ENCODE measurements at places on chromosomes 5 and 9.
A peak's percentile ranks its signal among the peaks of the same experiment; 100 is the strongest.

DNA sequence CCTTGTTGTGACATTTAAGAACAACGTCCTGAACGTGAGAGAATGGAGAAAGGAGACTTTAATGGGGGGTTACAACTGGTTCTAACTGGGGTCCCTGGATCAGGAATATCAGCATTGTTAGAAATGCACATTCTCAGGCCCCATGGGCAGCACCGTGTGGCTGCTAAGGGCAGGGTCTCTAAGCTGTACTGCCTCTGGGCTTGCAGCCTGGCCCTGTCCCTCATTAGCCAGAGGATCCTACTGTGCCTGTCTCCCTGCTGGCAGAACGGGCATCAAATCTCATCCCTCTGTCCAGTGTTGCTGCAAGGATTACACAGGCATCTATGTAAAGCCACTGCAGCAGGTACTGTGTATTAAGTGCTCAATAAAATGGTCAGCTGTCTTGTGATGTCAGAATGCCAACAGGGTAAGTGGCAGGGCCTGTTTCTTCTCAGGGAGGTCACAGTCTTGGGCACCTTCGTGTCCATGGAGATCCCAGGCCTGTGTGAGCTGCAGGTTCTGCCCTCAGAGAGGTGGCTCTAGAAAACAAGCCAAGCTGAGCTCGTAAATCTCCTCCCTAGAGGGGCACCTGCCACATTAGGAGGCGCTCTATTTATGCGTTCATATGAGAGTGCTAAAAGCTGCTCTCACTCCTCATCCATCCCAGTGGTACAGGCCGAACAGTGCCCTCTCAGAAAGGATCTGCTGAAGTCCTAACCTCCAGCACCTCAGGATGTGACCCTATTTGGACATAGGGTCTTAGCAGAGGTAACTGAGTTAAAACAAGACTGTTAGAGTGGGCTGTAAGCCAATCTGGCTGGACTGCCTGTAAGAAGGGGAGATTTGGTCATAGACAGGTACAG lies 210.5 kb downstream of the GADD45G start:
- DNase-seq = no peak

DNA sequence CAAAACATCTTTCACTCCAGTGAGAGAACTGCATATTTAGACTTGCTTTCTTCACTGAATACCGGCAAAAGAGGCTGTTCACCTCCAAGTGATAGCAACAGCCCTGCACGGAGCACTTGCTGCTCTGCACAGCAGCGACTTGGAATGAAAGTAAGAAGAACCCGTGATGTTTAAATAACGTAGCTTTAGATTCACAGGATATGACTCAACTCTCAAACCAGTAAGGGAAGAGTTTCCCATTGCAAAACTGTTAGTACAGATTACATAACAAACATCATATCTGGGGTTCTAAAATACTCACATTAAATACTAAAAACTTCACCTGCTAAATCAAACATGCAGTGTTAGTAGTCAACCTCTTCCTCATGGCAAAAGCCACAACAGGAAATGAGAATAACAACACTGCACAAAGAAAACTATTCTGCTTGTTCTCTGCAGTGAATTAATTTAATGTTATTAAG lies 203.4 kb downstream of the MCTP1 start:
- DNase-seq = no peak

DNA sequence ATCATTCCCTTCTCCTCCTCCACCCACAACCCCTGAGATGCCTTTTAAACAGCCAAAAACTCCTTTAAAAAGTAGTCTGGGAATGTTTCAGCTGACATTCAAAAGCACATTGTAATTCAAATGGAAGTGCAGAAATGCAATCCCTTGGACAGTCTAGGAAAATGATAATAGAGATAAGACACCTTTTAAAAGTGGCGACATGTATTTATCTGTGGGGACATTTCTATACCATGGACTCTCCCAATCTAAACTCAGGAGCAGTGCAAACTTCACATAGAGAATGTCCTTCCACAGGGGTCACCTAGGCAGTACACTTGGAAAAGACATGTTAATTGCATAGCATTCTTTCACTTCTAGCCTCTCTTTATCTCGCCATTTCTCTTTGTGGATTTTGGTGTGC lies 33.0 kb downstream of the TRIM32 start:
- DNase-seq = no peak

- no peak for DNase-seq
Measured at GRCh38 chr9:74865177-74865576, 22.5 kb downstream of the TRPM6 start.

- DNase-seq = peak; percentile 36
Measured at GRCh38 chr9:27548055-27548741, 18.6 kb upstream of the MOB3B start.

GRCh38 chr5:151952238-151952637 lies 27.6 kb upstream of the GLRA1 start:
- DNase-seq = no peak

DNA sequence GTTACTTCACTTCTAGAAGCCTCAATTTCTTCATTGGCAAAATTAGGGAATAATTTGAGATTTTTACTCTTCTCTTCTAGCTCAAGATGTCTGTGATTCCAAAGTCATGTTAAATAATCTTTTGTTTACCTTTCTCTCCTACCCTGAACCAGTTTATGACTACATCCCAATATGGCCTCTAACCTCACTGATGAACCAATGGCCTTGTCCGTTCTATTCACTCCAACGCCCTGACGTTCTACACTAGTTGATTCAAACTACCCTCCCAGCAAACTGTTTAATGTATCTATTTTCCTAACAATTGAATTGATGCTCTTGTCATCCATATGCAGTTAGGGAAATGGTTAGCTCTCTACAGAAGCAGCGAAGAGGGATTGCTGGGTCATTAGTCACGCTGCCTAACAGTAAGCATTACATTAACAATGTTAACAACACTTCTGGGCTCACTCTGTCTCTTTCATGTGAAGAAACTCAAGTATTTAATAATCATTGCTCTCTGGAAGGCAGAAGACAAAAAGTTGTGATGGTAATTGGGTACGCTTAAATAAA lies 38.0 kb downstream of the RAPGEF1 start:
- DNase-seq = no peak

DNA sequence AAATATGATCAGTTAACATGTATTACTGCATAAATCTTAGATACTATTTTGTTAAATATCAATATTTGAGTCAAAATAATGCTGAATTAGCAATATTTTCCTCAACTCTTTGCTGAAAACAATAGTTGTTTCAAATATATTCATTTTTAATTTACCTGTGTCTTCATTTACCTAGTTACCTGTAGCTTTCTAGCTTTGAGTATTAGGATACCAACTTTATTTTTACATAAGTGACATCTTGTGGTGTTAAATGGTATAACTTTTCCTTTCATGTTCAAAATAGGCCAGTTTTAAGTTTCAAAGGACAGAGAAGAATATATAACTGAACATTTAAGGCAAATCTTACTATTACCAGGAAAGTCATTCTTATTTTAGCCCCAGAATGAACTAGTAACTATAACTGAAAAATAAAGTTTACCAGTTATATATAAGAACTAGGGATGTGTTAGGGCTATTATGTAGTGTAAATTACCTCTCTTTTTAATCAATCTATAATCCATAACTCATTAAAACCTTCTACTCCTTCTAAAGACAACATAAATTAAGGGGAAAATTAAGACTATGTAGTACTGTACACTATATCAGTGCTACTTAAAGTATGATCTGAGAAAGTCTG lies 25.3 kb downstream of the AP3B1 start:
- no peak for DNase-seq

DNA sequence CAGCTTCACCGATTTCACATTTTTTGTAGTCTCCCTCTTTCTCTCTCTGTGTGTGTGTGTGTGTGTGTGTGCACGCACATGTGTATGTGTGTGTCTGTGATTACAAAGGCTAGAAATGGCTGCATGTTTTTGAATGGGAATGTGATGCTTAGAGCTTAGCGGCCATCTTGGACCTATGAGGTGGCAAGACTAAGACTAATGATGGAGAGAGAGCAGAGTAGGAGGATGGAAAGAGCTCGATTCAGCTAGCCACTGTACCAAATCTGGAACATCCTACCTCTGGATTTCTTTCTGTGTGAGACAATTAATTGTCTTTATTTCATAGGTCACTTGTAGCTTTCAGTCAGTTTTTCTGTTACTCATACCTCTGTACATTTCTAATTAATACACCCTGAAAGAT lies 205.1 kb downstream of the PCSK1 start:
- no peak for DNase-seq

GRCh38 chr5:175489693-175490443 lies 11.5 kb downstream of the SFXN1 start:
- DNase-seq = no peak

GRCh38 chr5:151081431-151082281 lies 822 bp upstream of the TNIP1 start:
- DNase-seq = peak; percentile 47

- no peak for DNase-seq
Measured at GRCh38 chr9:33718987-33719386, 76.4 kb upstream of the PRSS3 start.

DNA sequence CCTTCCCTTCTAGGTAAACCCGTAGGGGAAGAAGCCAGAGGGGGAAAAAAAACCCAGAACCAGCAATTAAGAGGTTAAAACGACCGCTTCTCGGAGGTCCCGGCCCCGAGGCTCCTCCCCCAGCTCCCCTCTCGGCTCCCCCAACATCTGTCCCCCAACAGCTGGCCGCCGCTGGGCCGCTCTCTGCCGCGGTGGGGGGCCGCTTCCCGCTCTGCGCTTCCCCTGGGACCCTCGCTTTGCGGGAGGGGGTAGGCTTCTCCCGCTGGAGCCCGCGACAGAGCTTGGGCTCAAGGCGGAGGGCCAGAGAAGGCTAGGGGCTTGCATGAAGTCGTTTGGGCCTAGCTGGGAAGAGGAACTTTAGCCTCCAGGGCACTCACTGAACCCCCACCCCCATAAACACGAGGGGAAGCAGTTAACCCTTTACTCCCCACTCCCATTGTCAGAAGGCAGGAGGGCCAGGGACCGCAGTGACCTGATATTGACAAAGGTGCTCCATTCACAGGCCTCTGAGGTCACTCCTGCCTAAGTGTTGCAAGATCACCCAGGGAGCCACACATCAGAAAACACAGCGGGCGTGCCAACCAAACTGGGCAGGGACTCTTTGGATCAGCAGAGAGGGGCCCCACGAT lies 7.5 kb downstream of the LHX6 start:
- no peak for DNase-seq

DNA sequence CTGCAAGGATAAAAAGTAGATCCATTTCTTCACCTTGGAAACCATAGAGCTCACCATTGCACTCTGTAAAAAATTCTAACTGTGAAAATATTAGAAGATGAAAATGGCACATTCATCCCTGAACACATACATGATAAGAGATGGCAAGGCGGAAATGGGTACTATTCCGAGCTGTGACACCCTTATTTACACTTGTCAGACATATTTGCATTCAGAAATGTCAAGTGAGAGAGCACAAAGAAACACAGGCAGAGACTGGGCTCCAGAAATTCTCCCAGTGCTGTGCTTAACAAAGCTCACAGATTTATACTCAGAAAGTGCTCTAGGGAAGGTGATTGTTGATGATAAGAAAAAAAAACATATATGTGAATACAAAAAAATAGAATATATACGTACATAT lies 170.3 kb upstream of the PUM3 start:
- no peak for DNase-seq

DNA sequence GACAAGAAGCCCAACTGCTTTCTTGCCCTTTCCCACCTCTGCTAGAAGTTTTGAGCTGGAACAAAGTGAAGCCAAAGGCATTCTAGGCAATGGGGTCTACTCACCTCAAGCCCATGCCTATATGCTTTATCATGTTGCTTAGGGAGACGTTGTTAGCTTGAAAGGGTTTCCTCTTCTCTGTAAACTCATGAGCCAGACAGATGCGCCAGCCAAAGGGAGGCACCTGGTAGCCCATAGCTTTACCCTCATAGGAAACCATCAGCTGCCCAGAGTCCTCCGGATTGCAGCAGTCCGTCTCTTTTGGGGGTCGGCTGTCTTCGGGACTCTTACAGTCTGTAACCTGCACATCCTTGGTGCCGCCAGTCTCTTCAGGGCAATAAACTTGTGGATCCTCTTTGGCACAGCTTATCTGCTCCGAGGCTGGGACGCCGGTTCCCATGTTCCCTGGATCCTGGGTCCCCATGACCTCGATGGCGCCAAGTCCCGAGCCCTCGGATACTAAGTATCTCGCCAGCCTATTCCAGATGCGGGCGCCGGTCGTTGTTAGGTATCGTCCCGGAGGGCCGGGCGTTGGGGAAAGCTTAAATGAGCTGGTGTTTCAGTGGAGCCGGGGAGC lies 678 bp downstream of the GBA2 start:
- DNase-seq = no peak

- DNase-seq = no peak
Measured at GRCh38 chr5:51806677-51807076, 423.4 kb downstream of the ISL1 start.

GRCh38 chr5:159886296-159886695 lies 30.0 kb upstream of the ADRA1B start:
- DNase-seq = no peak

DNA sequence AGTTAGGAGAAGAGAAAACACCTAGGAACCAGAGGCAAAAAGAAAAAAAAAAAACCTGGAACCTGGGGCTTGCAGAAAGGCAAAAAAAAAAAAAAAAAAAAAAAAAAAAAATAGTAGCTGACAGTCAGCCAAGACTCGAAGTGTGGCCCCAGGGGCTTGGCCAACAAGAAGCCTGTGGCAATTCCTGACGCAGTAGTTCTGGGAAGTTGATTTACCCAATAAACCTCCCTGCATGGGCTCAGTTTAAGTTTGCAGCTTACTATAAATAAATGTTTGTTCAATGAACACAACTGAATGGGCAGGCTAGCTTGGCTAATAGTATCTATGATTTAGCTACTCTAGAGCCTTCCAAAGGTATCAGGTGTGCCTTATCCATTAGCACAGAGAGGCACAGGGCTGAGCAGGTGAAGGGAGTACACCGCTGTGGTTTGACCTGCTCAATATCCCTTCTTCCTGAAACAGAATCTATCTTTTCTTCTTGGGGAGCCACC lies 21.3 kb upstream of the GLRX start:
- no peak for DNase-seq

GRCh38 chr5:171462136-171462927 lies 42.9 kb downstream of the FGF18 start:
- DNase-seq = no peak

GRCh38 chr9:90854637-90855175 lies 53.1 kb downstream of the SYK start:
- no peak for DNase-seq

GRCh38 chr9:21770871-21771560 lies 31.4 kb upstream of the MTAP start:
- DNase-seq = peak; percentile 53

DNA sequence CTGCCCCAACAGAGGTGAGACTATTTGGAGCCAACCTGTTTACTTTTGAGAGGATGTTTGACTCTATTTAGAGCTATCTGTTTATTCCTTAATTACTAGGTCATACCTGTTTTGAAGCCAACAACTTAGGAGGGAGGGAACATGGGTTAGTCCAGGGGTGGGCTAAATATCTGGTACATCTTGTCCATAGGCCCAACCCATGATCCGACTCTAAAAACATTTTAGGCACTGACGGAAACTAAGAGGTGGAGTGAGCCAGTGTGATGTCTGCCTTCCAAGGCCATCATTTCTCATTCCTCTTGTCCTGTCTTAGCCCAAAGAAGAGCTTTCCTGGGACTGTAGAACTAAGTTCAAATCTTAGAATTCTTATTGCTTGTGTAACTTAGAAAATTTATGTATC lies 8.4 kb downstream of the SPINK5 start:
- DNase-seq = no peak

- DNase-seq = no peak
Measured at GRCh38 chr9:72882117-72882775, 70.6 kb downstream of the ALDH1A1 start.

Data from NCI-H82 (cell line).